Brain pericyte (primary cell): ENCODE measurements at places on chromosomes 5 and 9.

GRCh38 chr9:34732886-34733285 lies 22.9 kb upstream of the CCL21 start:
- no peak for DNase-seq

- no peak for DNase-seq
Observed at GRCh38 chr5:153655201-153655510, 164.7 kb downstream of the GRIA1 start.

- DNase-seq: no peak
Observed at GRCh38 chr9:99076483-99077171, 28.3 kb upstream of the TGFBR1 start.

GRCh38 chr5:167814828-167815227 lies 476.6 kb upstream of the WWC1 start:
- peak; percentile 17 for DNase-seq

GRCh38 chr9:118595719-118596305 lies 773.4 kb downstream of the BRINP1 start:
- no peak for DNase-seq

- no peak for DNase-seq
Observed at GRCh38 chr9:105697871-105698270, 3.5 kb downstream of the TMEM38B start.

- no peak for DNase-seq
Observed at GRCh38 chr5:3996707-3997336, 401.2 kb downstream of the IRX1 start.

GRCh38 chr9:132881826-132882225 lies 3.1 kb downstream of the SPACA9 start:
- DNase-seq: no peak

GRCh38 chr5:93570294-93571113 lies 10.5 kb downstream of the NR2F1-AS1 start:
- DNase-seq: no peak

- no peak for DNase-seq
Observed at GRCh38 chr9:3467593-3468219, 58.1 kb downstream of the RFX3 start.

GRCh38 chr9:31104249-31104648 lies 1280.2 kb upstream of the ACO1 start:
- no peak for DNase-seq

GRCh38 chr9:114757984-114758383 lies 47.9 kb downstream of the TNFSF15 start:
- DNase-seq: no peak

GRCh38 chr9:93009337-93010015 lies 49.0 kb upstream of the SUSD3 start:
- no peak for DNase-seq

GRCh38 chr9:137811283-137811870 lies 66.2 kb upstream of the CACNA1B start:
- DNase-seq: no peak

DNA sequence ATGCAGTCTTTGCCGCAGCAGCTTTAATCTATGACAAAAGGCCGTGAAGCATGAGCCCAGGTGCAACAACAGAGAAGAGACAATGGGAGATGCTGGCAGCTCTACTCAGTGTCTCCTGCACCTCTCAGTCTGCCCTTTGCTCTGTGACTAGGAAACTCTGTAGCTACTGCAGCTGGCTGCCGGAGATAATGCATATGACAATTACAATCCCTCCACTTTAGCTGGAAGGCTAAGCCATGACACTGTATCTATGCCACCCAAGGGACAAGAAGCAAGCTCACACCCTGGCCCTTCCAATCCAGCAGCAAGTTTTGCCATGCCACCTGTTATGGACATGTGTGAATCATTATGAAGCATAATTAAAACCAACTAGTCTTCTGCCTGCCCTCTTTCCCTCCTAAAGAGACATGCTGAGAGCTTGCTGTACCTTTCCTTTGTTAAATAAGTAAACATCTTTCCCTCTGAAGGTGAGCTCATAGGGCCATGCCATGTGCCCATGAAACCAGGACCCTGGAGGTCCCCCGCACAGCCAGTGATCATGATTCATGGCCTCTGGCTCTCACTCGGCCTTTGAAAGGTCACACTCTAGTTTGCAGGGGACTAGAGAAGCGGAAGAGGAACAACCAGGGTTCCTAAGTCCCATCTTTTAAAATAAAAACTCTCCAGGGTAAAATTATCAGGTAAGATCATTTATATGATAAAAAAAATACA lies 219.4 kb downstream of the SPOCK1 start:
- no peak for DNase-seq

GRCh38 chr5:112366987-112367386 lies 52.1 kb downstream of the EPB41L4A start:
- no peak for DNase-seq

DNA sequence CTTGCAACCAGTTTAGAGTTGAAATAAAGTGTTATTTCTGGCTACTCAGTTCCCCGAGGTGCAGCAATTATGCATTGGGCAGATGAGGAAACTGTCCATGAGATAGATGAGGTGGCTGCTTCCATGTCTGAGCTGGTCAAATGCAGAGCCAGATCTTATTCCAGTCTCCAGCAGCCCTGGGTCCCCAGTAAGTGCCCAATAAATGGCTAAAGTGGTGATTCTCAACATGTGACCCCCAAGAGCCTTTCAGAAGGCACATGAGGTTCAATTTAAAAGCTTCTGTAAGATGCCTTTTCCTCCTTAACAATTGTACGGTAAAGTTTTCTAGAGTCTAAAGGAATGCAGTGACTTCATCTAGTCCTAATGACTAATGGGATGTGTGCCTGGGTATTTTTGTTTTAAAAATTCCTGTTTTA lies 17.5 kb downstream of the ATOX1 start:
- no peak for DNase-seq

- no peak for DNase-seq
Observed at GRCh38 chr9:18493451-18493993, 19.6 kb downstream of the ADAMTSL1 start.

- no peak for DNase-seq
Observed at GRCh38 chr9:96133321-96134021, 168.5 kb downstream of the HSD17B3 start.

DNA sequence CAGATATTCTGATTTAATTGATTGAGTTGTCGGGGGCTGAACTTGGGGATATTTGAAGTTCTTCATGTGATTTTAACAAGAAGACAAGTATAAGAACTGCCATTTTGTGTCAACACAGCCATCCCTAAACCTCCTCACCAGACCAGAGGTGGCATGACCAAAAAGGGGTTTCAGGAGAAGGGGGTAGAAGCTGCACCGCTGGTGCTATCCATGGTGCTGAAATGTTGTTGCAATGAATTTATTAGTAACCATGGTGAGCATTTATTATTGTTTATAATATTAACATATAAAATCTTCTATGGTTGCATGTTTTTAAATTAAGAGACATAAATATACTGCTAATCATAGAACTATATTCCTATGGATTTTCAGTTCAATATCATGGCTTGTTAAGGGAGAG lies 72.3 kb downstream of the GNA14 start:
- DNase-seq: no peak

DNA sequence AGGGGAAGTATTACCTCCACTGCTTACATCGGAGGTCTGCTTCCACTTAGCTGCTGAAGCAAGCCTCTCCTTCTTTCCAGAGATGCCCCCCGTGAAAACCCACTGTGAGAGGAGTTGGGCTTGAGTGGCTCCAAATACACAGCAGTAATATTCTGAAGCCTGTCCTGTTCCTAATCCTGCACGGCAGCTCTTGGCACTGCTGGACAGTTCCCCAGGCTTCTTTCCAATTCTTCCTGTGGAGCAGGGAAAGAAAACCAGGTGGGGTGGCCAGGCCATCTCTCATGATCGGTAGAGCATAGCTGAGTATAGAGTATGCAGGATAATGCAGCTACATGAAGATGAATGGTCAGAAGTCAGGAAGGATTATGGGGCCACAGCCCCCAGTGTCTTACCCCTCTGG lies 335.3 kb downstream of the MARCHF11 start:
- no peak for DNase-seq

- DNase-seq: no peak
Observed at GRCh38 chr5:10030219-10030831, 219.4 kb downstream of the ATPSCKMT start.

GRCh38 chr9:16809912-16810610 lies 60.4 kb downstream of the BNC2 start:
- no peak for DNase-seq

DNA sequence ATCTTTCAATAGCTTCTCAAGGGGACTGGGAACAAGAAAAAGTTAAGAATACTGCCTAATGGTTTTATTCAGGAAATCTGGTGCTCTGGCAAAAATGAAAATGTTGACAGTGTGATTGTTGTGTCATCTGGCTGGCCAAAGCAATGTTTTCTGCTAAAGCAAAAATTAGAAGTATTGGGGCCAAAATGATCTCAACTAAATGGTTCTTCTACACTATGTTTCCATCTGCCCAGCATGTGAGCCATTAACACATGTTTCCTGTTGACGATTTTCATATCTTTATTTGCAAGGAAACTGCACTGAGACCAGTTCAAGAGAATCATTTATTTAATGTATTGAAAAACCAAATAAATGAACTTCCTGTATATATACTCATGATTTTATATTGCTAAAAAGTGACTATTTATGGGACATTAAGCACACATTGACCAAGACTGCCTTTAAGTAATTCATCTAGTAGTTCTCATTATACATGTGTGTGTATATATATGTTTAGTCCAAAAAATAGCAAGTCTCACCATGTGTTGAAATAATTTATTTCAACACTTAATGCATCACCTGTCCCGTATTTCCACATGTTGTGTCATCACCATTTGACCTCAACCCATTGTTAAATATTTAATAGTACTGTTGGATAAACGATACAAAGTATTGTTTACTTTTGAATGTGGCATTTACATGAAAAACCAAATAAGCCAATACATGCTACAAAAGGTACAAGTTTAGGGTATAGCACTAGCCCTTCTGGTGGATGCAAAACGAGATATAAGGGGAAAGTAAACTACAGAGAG lies 7.5 kb upstream of the FST start:
- DNase-seq: no peak

DNA sequence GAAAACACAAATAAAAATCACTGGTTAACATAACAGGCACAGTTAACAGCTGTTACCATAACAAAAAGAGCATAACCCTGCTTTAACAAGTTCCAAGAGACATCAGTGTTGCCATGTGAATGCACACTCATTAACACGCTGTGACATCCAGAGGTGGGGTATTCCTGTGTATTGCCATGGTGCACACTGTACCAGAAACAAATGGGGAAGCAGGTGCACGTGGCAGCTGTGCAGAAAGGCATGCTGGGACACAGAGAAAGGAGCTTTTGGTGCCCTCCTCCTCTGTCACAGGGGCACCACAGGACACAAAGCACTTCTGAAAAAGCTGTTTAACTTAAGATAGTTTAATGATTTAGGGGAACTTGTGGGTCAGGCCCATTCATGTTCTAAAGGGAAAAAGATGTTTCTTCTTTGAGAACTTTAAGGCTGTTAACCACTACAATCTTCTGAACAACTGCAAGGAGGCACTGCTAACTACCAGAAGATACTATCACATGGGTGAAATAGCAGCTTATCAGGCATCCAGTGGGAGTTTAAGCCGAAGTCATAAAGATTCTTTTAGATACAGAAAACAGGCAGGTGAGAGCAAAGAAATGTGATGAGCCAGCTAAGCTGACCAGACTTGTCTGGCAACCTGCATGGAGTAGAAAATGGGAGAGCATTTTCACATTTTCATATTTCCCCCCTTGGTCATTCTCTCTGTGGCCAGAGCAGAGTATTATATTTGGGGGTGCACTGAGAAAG lies 56.4 kb upstream of the GOLPH3 start:
- DNase-seq: no peak

GRCh38 chr9:38662763-38663593 lies 42.6 kb upstream of the ANKRD18A start:
- DNase-seq: peak; percentile 27

- no peak for DNase-seq
Observed at GRCh38 chr5:58670582-58670981, 87.7 kb downstream of the RAB3C start.
